ENCODE measurements at places on chromosomes 3 and 15. TPM values are rescaled to one million over a fixed set of nuclear protein-coding genes. Genes with fewer than 3 reads are reported as not detected.
A peak's percentile ranks its signal among the peaks of the same experiment; 100 is the strongest.

GRCh38 chr3:155326901-155327300 lies 33.4 kb upstream of the STRIT1 start:
- DNase-seq: no peak
- no peaks in the 10 kb centered on the region for H3K27me3 ChIP-seq
- H3K4me1 ChIP-seq: no peaks in the 10 kb centered on the region
- no peaks in the 10 kb centered on the region for H3K36me3 ChIP-seq
- H3K27ac ChIP-seq: no peak overlapping the region

DNA sequence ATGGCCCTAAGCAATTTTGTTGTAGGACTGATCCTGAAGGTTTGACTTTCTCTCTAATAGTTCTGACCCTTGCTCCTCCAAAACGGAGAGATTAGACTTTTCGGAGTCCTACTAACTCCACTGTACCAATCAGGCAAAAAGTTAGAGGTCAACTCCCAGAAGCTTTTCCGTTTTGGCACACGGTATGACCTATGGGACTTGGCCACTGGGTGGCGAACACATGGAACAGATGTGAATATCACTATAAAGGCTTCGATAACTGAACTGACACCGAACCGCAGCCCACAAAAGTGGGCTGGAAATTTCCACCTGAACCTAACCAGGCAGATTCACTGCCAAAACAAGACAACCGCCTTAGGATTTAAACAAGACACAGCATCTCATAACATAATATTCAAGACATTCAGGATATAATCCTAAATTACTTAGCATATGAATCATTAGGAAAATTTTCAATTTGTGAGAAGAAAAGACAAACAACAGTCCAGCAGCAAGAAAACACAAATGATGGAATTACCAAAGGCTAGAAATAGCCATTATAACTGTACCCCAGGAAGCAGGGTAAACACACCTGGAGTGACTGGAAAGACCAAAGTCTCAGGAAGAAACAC lies 12.2 kb upstream of the TM2D3 start:
- no peak for DNase-seq
- H3K4me1 ChIP-seq: peaks cover 10% of the 10 kb centered on the region
- peak overlapping the region; percentile 41 for H3K27ac ChIP-seq
- H3K36me3 ChIP-seq: peaks cover 64% of the 10 kb centered on the region
- H3K27me3 ChIP-seq: no peaks in the 10 kb centered on the region
- H3K4me3 ChIP-seq: no peak overlapping the region

DNA sequence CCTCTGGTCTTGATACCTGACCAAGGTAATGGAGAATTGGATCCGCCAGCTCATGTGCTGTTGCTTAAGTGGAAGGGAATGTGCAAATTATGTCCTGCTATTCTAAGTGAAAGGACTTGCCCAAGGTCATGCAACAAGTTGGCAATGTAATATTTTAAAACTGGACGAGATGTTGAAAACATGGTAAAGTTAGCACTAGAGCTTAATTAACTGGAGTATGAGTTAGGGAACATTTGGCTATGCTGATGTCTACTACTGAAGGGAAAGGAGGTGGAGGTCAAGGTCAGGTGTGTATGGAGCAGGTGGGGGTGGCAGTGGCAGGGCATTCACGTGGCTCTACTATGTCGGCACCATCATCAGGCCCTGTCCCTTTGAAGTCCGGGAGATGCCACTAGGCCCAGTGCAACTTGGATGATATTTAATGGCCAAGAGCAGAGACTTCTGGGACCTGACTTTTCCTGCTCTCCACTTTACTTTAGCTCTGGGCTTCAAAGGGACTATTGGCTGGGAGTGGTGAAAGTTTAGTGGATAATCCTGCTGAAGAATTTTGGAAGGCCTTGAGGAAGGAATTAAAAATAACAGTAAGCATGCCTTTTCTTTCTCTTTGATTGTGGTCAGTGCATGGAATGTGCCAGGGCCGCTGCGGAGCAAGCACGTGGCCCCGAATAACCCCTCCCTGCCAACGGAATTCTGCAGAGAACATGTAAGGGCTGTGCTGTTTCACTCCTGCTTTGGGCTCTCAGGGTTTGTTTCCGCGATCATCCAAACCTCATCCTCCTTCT lies 14.9 kb downstream of the SMAD3 start:
- no peaks in the 10 kb centered on the region for H3K36me3 ChIP-seq
- H3K27ac ChIP-seq: peak overlapping the region; percentile 87
- no peak for DNase-seq

STIMATE gene
- total RNA-seq: 19.5 TPM

GRCh38 chr3:106299300-106300098 lies 430.7 kb upstream of the CBLB start:
- no peak overlapping the region for H3K27ac ChIP-seq
- no peak for DNase-seq
- H3K27me3 ChIP-seq: no peaks in the 10 kb centered on the region
- no peaks in the 10 kb centered on the region for H3K36me3 ChIP-seq
- H3K4me1 ChIP-seq: peaks cover 11% of the 10 kb centered on the region

TEX55 gene
- not detected for total RNA-seq

Measured in naive thymus-derived CD8-positive, alpha-beta T cell (primary cell).